ENCODE measurements at places on chromosomes 3 and 15. TPM values are rescaled to one million over a fixed set of nuclear protein-coding genes. Genes with fewer than 3 reads are reported as not detected.

GRCh38 chr3:43436507-43437140, 150.3 kb downstream of the SNRK start:
- no peak overlapping the region for H3K27ac ChIP-seq
- no peaks in the 10 kb centered on the region for H3K27me3 ChIP-seq
- no peaks in the 10 kb centered on the region for H3K4me1 ChIP-seq
- no peak for DNase-seq
- no peak overlapping the region for H3K4me3 ChIP-seq

- no peaks in the 10 kb centered on the region for H3K27me3 ChIP-seq
- no peak overlapping the region for H3K27ac ChIP-seq
- no peaks in the 10 kb centered on the region for H3K36me3 ChIP-seq
- DNase-seq: peak; percentile 43
- H3K4me3 ChIP-seq: no peak overlapping the region
Observed at GRCh38 chr3:81554388-81554787, 207.1 kb downstream of the GBE1 start.

GRCh38 chr15:91302588-91303439, 202.8 kb downstream of the SV2B start:
- no peak overlapping the region for H3K4me3 ChIP-seq
- peaks cover 5% of the 10 kb centered on the region for H3K27me3 ChIP-seq
- H3K27ac ChIP-seq: no peak overlapping the region
- no peaks in the 10 kb centered on the region for H3K4me1 ChIP-seq
- H3K36me3 ChIP-seq: no peaks in the 10 kb centered on the region

DNA sequence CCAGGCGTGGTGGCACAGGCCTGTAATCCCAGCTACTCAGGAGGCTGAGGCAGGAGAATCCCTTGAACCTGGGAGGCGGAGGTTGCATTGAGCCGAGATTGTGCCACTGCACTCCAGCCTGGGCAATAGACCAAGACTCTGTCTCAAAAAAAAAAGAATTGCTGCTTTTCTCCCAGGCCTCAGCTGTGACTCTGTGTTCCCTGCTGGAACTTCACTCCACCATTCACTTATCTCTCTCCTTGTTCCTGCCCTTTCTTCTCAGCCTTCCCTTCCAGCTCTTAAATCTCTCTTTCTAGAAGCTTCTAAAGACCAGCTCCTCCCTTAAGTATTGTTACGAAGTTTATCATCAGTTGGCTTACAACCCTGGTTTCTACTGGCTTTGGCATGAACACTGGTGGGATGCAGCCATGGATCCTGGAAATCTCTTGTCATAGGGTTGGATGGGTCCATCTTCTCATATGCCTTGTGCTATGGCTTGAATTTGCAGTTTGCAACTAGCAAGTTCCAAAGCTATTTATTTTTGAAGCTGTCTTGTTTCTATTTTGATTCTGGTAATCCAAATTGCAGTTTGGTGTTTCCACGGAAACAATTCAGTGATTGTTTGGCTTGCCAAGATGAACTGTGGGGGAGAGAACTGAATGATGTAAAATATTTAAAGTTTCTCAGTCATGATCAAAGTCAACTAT, 10.5 kb downstream of the C3orf62 start:
- H3K4me1 ChIP-seq: peaks cover 14% of the 10 kb centered on the region
- no peak for DNase-seq
- H3K27me3 ChIP-seq: no peaks in the 10 kb centered on the region
- no peak overlapping the region for H3K4me3 ChIP-seq
- no peak overlapping the region for H3K27ac ChIP-seq

- no peak for DNase-seq
- no peak overlapping the region for H3K27ac ChIP-seq
- no peaks in the 10 kb centered on the region for H3K4me1 ChIP-seq
- no peak overlapping the region for H3K4me3 ChIP-seq
- no peaks in the 10 kb centered on the region for H3K27me3 ChIP-seq
- H3K36me3 ChIP-seq: no peaks in the 10 kb centered on the region
Observed at GRCh38 chr3:54304877-54305276, 182.5 kb downstream of the CACNA2D3 start.

DNA sequence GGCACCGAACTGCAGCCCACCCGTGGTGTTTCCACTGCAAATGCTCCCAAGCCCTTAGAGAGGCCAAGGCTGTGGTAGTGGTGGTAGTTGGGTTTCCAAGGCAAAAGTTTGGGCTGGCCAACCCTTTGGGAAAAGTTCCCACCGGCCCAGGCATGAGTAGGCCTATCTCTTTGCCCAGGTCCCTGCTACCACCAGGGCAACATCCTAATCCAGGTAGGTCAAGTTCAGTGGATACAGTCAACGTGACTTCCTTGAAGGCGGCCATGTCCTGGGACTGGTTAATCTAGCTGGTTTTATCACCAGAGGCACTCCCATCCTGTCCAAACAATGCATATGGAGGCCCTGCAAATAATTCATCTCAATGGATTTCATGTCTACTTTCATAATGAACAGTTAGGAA, 1.6 kb upstream of the ONECUT1 start:
- peaks cover 8% of the 10 kb centered on the region for H3K4me1 ChIP-seq
- no peak overlapping the region for H3K27ac ChIP-seq
- H3K4me3 ChIP-seq: no peak overlapping the region
- no peak for DNase-seq

DNA sequence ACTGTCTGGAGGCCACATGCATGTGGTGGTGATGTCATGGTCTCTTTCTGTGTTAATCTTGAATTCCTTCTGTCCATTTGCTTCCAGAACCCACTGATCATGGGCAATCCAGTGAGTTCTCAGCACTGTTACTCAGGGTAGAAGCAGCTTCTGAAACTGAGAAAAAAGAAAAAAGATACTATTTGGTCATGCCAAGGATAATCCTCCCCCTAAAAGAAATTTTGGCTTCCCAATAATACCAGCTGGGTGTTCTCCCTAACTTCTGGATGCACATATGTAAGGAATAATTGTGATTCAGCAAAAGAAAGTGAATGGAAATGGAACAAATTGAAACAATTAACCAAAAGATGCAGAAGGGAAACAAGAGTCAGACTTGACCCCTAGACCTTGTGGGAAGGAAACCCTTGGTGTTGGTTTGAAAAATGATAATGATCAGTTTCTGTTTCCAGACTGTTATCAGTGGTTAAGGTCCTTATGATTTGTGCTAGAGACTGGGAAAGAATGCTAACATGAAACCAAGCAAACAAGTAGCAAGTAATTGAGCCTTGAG, 92.3 kb downstream of the RBMS3 start:
- H3K36me3 ChIP-seq: no peaks in the 10 kb centered on the region
- no peak overlapping the region for H3K4me3 ChIP-seq
- H3K27ac ChIP-seq: no peak overlapping the region
- H3K27me3 ChIP-seq: no peaks in the 10 kb centered on the region

DNA sequence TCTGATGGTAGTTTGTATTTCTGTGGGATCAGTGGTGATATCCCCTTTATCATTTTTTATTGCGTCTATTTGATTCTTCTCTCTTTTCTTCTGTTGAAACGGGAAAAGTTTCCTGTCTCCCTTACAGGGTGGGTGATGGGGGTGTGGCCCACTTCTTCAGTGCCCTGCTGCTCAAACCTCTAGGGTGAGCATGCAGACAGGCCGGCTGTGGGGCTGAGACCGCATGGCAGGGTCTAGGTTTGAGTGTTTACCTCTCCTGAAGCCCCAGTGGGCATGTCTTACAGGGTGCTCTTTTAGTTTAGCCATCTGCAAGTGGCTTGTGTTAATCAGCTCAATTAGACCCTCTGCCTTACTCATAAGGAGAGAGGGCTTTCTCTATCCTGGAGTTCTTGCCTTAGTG, 450.0 kb upstream of the EPHA3 start:
- H3K4me1 ChIP-seq: no peaks in the 10 kb centered on the region
- H3K27me3 ChIP-seq: no peaks in the 10 kb centered on the region
- H3K27ac ChIP-seq: no peak overlapping the region
- H3K36me3 ChIP-seq: no peaks in the 10 kb centered on the region
- H3K4me3 ChIP-seq: no peak overlapping the region
- DNase-seq: no peak

- no peak for DNase-seq
- peaks cover 89% of the 10 kb centered on the region for H3K4me1 ChIP-seq
- H3K27me3 ChIP-seq: no peaks in the 10 kb centered on the region
- no peak overlapping the region for H3K4me3 ChIP-seq
- H3K36me3 ChIP-seq: no peaks in the 10 kb centered on the region
- peak overlapping the region; percentile 90 for H3K27ac ChIP-seq
Observed at GRCh38 chr3:12648384-12648959, 15.4 kb downstream of the RAF1 start.

DNA sequence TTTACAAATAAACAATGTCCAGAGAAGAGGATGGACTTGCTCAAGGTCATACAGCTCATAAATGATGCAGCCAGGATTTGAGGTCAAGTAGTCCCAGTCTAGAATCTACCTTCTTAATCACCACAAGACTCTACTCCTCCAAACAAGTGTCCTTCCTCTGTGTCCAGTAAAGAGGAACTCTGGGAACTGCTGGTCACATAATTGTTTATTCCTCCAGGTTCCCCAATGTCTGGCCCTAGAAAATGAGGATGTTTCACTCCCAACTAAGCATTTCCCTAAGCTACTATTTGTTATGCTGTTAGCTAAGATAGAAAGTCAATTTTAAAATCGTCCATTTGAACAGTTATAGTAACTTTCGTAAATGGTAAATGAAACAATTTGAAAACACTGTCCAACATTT, 192.4 kb downstream of the FHIT start:
- no peak for DNase-seq
- no peak overlapping the region for H3K27ac ChIP-seq
- H3K36me3 ChIP-seq: no peaks in the 10 kb centered on the region
- no peak overlapping the region for H3K4me3 ChIP-seq

DNA sequence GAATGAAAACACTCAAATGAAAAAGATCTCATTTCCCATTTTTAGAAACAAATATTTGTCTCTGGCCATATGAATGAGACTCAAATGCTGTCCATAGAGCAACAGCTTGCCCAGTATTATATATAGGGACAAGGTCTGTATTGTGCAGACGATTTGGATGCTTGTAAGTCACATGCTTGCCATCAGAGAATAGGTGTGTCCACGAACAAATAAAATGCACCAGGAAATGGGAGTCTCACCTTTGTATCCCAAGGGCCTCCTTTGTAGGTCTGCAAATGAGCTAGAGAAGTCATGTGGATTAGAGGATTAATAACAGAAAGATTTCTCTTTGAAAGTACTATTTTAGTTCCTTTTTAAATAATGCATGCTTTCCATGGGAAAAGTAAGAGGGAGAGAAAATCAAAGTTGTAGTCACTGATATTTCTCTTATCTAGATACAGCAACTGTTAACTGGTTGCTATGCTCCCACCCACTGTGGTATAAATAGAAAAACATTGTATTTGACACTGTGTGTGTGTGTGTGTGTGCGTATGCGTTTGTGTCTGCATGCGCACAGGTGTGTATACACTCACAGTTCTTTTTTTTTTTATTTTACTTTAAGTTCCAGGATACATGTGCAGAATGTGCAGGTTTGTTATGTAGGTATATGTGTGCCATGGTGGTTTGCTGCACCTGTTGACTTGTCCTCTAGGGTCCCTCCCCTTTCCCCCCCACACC, 383.4 kb upstream of the ARRDC4 start:
- H3K4me1 ChIP-seq: no peaks in the 10 kb centered on the region
- no peak for DNase-seq
- no peaks in the 10 kb centered on the region for H3K36me3 ChIP-seq

DNA sequence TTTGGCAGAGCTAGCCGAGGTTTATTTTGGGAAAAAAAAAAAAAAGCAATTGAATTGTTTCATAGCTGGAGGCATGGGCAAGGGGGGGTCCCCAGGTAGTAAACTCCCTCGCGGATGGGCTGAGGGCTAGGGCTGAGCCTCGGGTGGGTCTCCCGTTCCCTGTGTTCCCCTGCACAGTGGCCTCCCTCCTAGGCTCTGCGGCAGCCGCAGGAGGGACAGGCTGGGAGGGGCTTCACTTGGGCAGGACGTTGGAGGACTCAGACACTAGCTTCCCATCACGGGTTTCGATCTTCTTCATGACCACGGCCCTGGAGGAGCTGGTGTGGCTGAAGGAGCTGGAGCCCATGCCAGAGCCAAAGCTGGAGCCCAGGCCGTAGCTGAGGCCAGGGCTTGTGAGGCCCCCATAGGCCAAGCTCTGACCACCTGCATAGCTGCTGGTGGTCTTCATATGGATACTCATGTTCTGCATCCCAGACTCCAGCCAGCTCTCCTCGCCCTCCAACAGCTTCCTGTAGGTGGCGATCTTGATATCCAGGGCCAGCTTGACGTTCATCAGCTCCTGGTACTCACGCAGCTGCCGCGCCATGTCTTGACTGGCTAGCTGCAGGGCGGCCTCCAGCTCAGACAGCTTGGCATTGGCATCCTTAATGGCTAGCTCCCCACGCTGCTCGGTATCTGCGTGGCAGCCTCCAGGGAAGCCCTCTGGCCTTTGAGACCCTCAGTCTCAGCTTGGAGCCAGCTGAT, 64.0 kb upstream of the CDAN1 start:
- H3K27ac ChIP-seq: no peak overlapping the region
- DNase-seq: peak; percentile 12
- H3K4me3 ChIP-seq: no peak overlapping the region

DNA sequence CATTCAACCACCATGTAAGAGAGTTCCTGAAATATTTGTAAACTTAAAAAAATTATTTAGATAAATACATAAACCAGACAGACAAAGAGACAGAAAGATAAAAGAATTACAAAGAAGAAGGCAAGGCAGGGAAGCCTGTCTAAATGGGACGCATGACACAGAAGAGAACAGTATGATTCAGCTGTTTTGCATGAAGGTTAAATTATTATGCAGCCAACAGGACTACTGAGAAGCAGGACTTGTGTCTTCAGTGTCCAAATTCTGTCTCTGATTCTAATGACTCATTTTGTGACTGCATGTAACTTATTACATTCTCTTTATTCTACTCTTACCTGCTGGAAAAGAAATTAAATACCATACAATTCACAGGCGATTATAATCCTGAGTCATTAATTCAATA, 340.4 kb upstream of the KCNMB2 start:
- H3K27ac ChIP-seq: no peak overlapping the region
- H3K36me3 ChIP-seq: no peaks in the 10 kb centered on the region
- no peak overlapping the region for H3K4me3 ChIP-seq
- no peaks in the 10 kb centered on the region for H3K4me1 ChIP-seq

DNA sequence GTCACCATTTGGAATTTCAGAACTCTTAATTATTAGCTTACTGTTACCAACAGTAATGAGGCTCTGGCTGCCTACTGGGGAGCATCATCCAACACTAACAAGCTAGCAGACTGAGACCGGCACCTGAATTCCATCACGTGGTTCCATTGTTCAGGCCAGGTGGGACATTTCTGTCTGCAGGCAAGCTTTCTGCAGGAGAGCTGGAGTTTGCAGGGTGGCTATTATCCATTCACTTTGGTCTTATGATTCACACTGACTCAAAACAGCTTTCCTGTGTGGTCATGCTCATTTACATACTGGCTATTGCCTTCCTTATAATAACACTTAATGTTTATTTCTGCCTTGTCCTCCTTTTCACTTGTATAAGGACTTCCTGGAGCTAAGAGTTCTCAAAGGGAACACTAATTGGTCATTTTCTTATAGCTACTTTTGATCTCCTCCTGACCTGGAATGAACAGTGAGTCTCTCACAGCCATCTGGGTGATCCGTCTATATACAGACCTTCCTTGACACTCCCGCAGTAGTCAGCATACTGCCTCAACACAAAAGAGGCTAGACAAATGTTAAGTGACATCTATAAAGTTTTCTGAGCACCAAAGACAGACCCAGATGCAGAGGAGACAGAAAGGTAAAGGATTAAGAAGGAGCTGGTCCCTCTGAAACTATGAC, 695.4 kb downstream of the FHIT start:
- H3K27ac ChIP-seq: no peak overlapping the region
- H3K36me3 ChIP-seq: no peaks in the 10 kb centered on the region
- DNase-seq: no peak
- H3K27me3 ChIP-seq: no peaks in the 10 kb centered on the region
- no peaks in the 10 kb centered on the region for H3K4me1 ChIP-seq

ZNF80 gene
- not detected for total RNA-seq

XYLB gene
- total RNA-seq: 25.9 TPM

PLCH1 gene
- total RNA-seq: 3.0 TPM

TMEM108 gene
- total RNA-seq: not detected

PROK2 gene
- not detected for total RNA-seq

GABPB1 gene
- total RNA-seq: 39.5 TPM

DISP2 gene
- 0.15 TPM for total RNA-seq

SPINK8 gene
- not detected for total RNA-seq

SLC22A13 gene
- total RNA-seq: not detected

Measured in HepG2 (cell line).